Activated naive CD4-positive, alpha-beta T cell (primary cell): ENCODE measurements at places on chromosomes 12 and 14.

GRCh38 chr14:104237651-104238423 lies 99.5 kb downstream of the KIF26A start:
- no peak for DNase-seq

DNA sequence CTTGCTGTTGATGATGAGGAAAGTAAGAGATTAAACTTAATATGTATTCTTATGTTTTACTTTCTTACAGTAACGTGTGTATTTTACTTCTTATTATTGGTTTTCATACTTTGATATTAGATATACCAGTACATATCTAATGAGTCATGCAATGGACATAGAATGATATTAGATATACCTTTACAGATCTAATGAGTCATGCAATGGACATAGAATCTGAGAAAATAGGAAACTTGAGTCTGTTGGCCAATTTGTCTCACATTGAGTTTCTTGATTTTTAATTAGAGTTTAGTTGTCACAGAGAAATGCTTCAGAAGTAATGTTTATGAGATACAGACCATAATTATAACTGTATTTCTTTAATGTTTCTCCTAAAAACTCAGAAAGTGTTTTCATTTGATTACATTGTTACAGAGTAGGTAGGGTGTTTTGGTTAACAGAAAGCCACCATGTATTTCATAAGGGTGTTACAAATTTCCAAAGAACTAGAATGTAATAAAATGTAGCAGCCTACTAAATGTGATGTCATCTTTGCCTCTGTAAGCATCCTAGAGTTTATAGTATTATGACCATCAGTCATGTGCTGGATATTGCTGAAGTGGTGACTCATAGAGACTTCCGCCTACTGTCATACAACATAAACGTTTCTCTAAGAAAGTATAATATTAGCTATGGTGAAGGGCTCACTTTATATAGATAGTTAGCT lies 3.0 kb downstream of the GAS2L3 start:
- DNase-seq: no peak

GRCh38 chr14:61221906-61222305 lies 59.2 kb downstream of the TMEM30B start:
- no peak for DNase-seq

GRCh38 chr12:43008953-43009845 lies 419.7 kb upstream of the PRICKLE1 start:
- no peak for DNase-seq

- DNase-seq: no peak
These were observed 22.2 kb upstream of the GPR132 start for GRCh38 chr14:105087308-105087962.
